Thyroid gland (tissue), 4 donors: ENCODE measurements at places on chromosomes 4 and X. TPM values are rescaled to one million over a fixed set of nuclear protein-coding genes. Genes with fewer than 3 reads are reported as not detected.

GRCh38 chr4:85717847-85718246 is 242.9 kb downstream of the ARHGAP24 start:
- H3K36me3 ChIP-seq: no peaks in the 10 kb centered on the region
- H3K4me3 ChIP-seq: no peak overlapping the region
- DNase-seq: no peak
- H3K4me1 ChIP-seq: no peaks in the 10 kb centered on the region

- H3K27me3 ChIP-seq: no peaks in the 10 kb centered on the region
- peak overlapping the region; percentile 71 for H3K27ac ChIP-seq
- H3K36me3 ChIP-seq: peaks cover 21% of the 10 kb centered on the region
- H3K4me3 ChIP-seq: no peak overlapping the region
These were observed 30.9 kb downstream of the PDLIM3 start for GRCh38 chr4:185504098-185505047.

DNA sequence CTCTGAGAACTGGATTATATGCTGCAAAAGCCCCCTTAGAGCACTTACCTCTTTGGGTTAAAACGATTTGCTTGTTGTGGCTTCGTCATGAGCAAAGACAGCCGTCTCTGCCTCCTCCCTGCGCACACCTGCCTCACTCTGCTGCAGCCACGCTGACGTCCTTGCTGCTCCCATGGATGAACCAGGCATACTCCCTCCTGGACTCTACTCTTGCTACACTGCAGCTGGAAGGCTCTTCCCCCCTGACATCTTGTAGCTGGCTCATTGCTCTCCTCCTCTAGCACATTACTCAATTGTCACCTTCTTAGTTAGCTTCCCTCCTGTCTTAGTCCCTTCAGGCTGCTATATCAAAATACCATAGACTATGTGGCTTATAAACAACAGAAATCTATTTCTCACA is 59.3 kb downstream of the FAM114A1 start:
- no peak for DNase-seq
- peaks cover 39% of the 10 kb centered on the region for H3K36me3 ChIP-seq
- H3K27ac ChIP-seq: no peak overlapping the region

DNA sequence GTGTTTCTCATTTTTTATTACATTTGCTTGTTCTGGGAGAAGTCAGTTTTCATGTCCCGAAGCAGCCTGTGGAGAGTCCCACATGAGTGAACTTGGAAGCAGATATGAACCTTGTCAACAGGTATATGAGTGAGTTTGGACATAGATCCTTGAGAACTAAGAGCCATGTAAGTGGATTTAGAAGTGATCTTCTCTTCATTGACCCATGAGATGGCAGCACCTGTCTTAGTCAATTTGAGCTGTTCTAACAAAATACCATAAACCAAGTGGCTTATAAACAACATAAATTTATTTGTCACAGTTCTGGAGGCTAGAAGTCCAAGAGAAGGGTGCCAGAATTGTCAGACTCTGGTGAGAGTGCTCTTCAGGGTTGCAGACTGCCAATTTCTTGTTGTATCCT is 1043.8 kb downstream of the ADGRL3 start:
- H3K27ac ChIP-seq: no peak overlapping the region
- no peaks in the 10 kb centered on the region for H3K36me3 ChIP-seq
- DNase-seq: no peak
- H3K4me1 ChIP-seq: no peaks in the 10 kb centered on the region
- no peak overlapping the region for H3K4me3 ChIP-seq

DNA sequence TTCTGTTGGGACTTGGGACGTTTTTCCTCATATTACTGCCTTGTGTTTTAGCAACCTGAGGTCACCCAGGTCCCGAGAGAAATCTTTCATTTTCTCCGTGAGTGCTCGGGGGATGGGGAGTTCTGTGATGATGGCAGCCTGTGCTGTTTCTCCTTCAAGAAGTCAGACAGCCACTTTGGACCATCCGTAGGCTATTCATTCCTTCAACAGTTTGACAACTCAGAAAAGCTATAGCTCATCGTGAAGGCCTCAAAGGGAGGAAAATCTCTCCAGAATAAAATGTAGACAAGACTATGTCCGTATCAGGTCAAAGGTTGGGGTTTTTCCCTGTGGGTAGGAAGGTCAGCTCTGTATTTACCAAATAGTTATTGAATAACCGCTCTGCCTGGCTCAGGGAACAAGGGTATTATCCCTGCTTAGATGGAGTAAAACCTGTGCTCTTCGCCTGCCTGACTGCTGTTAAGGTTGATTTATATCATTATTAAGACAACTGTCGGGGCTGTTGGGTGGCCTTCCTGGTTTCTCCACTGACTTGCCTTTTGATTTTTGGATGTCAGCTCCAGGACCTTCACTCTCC is 36.6 kb downstream of the FAM114A1 start:
- H3K27ac ChIP-seq: no peak overlapping the region
- H3K4me3 ChIP-seq: no peak overlapping the region
- DNase-seq: no peak
- H3K4me1 ChIP-seq: no peaks in the 10 kb centered on the region

GRCh38 chr4:125042041-125042440 is 272.7 kb upstream of the FAT4 start:
- H3K4me1 ChIP-seq: no peaks in the 10 kb centered on the region
- no peaks in the 10 kb centered on the region for H3K36me3 ChIP-seq
- no peak overlapping the region for H3K27ac ChIP-seq
- no peak for DNase-seq
- no peaks in the 10 kb centered on the region for H3K27me3 ChIP-seq

The ESX1 gene
- total RNA-seq: not detected

The AKAP14 gene
- not detected for total RNA-seq

The ZNF141 gene
- 38.8 TPM for total RNA-seq

The NHS gene
- 11.9 TPM for total RNA-seq

The MSANTD1 gene
- total RNA-seq: 2.0 TPM

The CSAG1 gene
- not detected for total RNA-seq
